ENCODE measurements at places on chromosomes 11 and 22.

- DNase-seq: no peak
Measured at GRCh38 chr22:17397756-17398547, 28.7 kb downstream of the CECR2 start.

DNA sequence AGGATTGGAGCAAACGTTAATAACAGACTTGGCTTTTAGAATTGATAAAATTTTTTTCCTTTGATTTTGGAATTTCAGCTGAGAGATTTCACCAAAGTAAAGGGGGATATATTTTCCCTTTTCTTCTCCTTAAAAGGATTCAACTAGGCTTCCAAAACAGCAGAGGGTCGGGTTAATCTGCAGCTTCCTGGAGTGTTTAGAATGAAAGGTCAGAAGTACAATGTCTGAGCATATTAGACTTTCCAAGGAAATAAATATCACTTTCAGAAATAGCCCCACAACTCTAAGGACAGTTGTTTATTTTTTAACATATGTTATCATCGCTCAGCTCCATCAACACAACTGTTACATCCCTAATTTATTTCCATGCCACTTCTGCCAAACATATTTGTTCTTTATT lies 1532.9 kb upstream of the RAG2 start:
- no peak for DNase-seq

- no peak for DNase-seq
Measured at GRCh38 chr11:61869429-61869707, 22.0 kb downstream of the FADS3 start.

DNA sequence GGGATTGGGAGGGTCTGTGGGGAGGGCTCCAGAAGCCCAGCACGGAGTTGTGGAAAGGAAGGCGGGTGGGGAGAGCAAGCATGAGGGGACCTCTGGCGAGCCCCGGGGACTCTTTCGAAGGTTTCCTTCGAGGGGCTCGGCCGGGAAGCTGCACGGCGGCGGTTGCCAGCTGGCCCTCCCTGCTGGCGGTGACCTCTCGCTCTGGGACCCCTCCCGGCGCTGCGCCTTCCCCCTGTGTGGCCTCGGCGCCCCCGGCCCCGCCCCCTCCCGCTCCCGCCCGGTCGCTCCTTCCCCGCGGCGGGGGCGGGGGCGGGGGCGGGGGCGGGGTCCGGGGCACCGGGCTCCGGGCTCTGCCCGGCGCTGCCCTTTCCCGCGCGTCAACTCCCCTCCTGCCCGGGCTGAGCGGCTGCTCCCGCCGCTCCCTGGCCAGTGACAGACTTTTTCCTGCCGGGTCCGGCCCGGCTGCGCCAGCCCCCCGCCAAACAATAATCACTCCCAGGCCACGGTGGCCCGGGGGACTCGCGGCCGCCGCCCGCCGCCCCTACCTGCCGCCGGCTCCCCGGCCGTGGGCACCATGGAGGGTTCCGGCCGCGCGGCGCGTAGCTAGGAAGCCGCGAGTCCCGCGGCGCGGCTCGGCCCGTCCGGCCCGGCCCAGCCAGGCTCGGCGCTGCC lies 941 bp downstream of the CLCF1 start:
- peak; percentile 31 for DNase-seq

DNA sequence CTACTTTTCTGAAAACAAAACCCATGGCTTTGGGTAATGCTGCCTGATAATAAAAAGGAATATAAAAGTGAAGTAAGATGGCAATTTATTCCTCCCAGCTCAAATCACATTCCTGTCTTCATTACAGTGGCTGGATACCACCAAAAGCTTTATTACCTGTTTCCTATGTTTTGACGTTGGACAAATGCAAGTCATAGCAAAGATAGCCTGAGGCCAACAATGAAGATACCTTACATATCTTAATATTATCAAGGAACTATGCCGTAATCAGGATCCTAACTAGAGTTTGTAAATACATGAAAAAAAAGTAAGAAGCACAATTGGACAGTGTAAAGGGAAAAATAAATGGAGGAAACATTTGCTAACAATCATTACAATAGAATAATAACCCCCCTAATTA lies 202.4 kb downstream of the SOX6 start:
- DNase-seq: no peak

GRCh38 chr11:35079611-35080010 lies 59.4 kb upstream of the CD44 start:
- DNase-seq: peak; percentile 83

DNA sequence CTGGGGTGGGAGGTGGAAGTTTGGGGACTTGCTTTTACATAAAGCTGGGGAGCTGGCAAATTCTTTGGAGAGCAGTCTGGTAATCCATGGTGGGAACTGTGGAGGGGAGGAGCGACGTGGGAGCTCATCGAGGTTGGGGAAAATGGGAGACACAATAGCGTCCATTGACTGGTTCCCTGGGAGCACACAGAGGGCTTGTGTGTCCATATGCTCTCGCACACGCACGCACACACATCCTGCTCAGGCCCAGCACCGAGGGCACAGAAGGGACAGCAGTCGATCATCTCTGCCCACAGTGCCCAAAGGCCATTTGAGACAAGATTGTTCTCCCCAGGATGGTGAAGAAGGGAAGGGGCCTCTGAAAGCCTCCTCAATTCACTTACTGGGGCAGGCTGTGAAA lies 53.7 kb downstream of the FBXO7 start:
- no peak for DNase-seq

DNA sequence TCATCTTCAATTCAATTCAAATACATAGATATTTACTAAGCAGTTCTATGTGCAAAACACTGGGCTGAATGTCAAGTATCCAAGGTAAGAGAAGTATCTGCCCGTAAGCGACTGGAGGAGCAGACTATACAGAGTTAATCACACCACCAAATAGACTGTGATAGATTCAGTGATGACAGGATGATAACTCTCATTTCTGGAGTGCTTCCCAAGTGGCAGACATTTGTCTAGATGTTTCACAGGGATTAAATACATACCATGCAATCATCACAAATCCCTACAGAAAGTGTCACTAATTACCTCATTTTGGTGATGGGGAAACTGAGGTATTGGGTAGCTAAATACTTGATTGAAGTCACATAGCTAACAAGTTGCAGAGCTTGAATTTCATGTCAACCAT lies 508.7 kb upstream of the TENM4 start:
- DNase-seq: no peak
